ENCODE measurements at places on chromosomes 3 and 15.
A peak's percentile ranks its signal among the peaks of the same experiment; 100 is the strongest.

GRCh38 chr3:85662462-85662861, 703.7 kb downstream of the CADM2 start:
- no peak for DNase-seq

DNA sequence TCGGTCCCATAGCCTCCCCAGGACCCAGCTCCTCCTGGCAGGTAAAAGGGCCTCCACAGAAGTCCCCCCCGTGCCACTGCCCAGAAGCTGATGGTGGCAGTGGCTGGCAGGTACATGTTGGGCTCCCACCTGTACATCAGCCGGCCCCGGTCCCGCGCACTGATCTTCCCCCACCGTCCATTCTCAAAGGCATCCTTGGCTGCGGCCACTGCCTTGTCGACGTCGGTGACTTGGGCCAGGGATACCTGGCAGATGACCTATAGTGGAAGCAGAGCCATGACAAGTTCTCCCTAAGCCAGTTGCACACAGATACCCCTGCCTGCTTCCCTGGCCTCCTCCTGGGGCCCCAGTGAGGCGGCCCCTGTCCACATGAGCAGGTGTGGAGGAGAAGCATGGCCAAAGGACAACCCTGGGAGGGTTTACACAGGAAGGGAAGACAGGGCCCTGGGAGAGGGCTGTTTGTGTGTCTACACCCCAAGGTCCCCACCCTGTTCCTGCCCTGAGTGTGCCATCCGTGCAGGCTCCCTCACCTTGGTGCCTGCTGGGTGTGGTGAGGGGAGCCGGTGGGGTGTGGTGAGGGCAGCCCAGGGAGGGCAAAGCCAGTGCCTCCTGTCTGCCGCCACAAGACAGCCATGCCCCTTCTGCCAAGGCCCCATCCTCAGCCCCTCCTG, 44.8 kb downstream of the ALDH1L1 start:
- DNase-seq, result no peak

- no peak for DNase-seq
Observed at GRCh38 chr15:48803877-48804276, 7.0 kb downstream of the CEP152 start.

DNA sequence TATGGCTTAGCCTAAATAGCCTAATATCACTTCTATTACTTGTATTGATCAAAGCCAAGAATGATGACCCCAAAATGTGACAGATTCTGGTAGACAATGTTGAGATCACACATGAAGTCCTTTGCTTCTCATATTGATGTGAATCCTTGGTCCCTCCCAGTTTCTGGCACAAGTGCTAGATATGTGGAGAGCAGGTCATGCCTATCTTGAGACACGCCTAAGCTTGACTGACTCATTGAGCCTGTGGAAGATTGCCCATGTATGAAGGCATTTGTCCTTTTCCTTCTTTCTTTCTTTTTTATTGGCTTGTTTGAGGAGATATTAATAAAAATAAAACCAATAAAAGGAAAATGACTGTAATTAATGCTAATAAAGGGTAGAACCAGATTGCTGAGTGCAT, 54.0 kb upstream of the TMEM108 start:
- DNase-seq, result no peak

GRCh38 chr3:151722856-151723255, 10.9 kb upstream of the AADACL2 start:
- DNase-seq, result no peak

GRCh38 chr3:124014366-124014942, 22.5 kb upstream of the ROPN1 start:
- DNase-seq, result peak; percentile 17

GRCh38 chr3:72663429-72663828, 184.8 kb downstream of the SHQ1 start:
- DNase-seq, result no peak

- DNase-seq, result no peak
Observed at GRCh38 chr3:71972031-71972430, 187.1 kb upstream of the PROK2 start.

GRCh38 chr3:53168175-53168923, 7.3 kb downstream of the PRKCD start:
- DNase-seq, result no peak

DNA sequence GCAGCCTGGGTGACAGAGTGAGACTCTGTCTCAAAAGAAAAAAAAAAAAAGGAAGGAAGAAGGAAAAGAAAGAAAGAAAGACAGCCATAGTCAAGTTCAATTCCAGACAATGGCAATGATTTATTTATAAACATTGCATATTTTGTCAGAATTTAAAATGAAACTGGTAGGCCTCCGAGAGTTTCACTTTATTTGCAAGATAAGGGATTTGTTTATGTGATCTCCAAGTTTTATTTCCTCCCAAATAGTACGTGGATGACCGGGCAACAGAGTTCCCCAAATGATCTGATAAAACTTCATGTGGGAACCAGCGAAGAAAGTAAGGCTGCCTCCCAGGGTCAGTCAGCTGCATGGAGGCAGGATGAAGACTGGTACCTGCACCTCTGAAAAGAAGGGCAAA, 28.6 kb upstream of the MOBP start:
- DNase-seq, result no peak

GRCh38 chr3:124489506-124489905, 240.7 kb upstream of the UMPS start:
- DNase-seq, result no peak

DNA sequence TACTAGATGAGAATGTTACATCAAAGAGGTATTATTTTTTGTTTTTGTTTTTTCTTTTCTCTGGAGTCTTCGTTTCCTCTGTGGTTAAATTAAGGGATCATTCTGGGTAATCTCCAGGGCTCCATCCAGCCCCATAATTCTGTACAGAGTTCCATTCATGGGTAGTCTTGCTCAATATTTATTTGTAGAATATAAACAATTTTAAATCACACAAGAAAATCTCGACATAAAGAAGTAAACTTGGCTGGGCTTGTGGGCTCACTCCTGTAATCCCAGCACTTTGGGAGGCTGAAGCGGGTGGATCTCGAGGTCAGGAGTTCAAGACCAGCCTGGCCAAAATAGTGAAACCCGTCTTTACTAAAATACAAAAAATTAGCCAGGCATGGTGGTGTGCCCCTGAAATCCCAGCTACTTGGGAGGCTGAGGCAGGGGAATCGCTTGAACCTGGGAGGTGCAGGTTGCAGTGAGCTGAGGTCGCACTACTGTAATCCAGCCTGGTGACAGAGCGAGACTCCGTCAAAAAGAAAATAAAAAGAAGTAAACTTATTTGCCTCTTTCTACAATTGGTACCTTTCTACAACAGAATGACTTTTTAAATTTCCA, 166.8 kb upstream of the TGFBR2 start:
- no peak for DNase-seq

GRCh38 chr3:54731732-54732445, 196.0 kb downstream of the LRTM1 start:
- no peak for DNase-seq

GRCh38 chr3:16239780-16240179, 25.0 kb downstream of the DPH3 start:
- DNase-seq, result no peak

DNA sequence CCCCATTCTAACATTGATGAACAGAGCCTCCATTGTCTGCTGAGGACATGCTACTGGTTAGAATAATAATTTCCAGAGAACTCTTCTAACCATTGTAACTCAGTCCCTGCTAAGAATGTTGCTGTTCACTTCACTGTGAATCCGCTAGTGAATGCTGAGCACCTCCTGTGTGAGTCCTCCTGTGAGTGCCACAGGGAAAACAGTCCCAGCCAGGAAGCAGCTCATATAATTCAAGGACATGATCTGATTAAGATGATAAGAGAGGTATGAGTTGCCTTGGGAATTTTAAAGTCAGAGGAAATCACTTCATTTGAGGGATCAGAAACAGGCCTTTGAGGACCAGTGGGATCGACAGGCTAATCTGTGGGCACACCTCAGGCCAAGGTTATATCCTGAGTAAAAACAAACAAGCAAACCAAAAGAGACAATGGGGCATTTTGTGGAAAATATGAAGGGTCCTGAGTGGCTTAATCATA, 33.9 kb upstream of the GPR160 start:
- DNase-seq, result no peak

GRCh38 chr15:22811640-22812039, 25.2 kb downstream of the NIPA1 start:
- peak; percentile 20 for DNase-seq

- peak; percentile 35 for DNase-seq
Observed at GRCh38 chr3:55017876-55018275, 90.0 kb upstream of the LRTM1 start.

DNA sequence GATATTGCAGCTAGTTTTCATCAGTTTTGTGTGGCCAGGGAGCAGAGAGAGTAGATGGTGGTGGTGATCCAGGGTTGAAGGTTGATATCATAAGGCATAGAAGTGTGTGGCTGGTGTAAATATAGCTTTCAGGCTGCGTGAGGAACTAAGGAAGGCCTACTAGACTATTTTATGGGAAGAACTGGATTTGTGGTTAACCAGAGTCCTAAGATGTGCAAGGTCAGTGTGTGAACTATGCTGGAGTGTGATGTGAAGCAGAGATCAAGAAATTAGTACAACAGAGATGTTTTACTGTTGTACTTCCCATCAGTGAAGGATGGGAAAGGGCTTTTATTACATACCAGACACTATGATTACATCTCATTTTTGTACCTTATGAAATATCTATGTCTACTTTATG, 41.5 kb downstream of the MAPK6 start:
- no peak for DNase-seq

DNA sequence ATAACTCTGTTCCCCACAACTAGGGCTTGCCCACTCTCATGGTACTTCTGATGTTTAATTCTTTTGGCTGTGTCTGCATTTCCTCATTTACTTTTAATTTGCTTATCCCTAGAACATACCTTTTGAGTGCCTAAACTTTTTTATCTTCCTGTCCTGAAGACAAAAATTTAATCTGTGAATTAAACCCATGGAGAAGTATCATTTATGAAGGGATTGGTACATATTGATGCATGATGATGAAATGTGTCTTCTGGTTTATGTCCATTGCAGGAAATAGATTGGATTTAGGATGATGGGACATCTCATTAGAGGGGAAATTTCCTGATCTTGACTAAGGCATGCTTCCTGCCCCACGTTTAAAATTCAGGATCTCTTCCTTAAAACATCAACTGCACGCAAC, 109.5 kb downstream of the PGPEP1L start:
- no peak for DNase-seq

GRCh38 chr3:17670749-17671148, 71.7 kb downstream of the TBC1D5 start:
- peak; percentile 5 for DNase-seq

GRCh38 chr15:94701281-94701985, 470.1 kb downstream of the MCTP2 start:
- DNase-seq, result no peak

DNA sequence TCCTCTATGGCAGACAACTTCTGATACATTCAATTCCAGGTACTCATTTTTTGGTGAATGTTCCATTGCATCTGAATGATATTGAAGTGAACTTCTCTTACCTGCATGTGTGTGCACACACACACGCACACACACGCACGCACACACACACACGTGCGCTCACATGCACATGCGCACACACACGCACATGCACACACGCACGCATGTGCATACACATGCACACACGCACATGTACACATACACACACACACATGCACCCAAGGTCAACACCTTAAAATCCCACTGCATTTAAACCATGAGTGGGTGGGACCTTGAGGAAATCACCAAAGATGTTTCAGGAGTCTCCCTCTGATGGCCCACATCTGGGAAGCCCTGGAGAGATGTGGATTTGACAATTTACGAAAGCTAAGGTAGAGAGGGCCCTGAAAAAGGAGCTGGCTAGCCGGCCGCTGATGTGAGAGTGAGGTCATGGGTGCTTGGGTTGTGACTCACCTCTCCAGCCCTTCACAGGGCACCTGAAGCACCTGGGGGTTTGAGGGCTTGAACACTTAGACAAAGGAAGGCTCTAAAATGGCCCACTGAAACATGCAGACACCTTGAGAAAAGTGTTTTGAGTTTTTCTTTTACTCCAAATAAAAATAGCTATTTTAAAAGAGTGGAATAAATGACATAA, 269.1 kb upstream of the LRRFIP2 start:
- DNase-seq, result no peak

- no peak for DNase-seq
Observed at GRCh38 chr3:151751161-151751560, 17.4 kb downstream of the AADACL2 start.

DNA sequence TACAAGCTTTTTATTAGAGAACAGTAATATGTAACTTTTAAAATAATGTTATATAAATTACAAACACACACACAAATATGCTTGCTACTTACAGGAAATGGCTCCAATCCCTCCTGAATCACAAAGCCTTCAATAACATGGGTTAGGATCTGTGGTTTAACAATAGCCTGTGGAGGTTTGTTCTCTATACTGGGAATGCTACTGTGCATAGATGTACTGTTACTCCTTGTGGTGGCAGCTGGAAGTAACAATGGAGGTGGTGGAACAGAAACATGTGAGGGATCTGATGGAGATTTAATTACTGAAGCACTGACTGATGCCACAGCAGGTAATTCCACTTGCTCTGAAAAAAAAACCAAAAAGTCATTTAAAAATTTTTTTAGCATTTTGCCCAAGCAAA, 64.4 kb downstream of the PHC3 start:
- peak; percentile 11 for DNase-seq

DNA sequence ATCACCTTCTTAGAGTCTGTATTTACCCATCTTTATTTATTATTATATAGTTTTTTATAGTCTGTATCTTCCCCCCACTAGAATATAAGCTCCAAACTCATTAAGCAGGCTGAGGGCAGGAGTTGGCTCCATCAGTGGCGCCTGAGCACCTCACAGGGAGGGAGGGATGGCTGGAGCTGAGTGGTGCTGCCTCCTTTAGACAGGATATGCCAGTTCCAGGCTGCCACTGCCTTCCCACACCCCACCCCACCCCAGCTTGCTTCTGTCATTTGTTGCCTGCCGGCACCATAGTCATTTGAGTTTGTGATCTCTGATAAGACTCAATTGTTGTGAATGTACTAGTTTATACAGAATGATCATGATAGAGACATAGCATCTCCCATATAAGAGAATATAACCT, 85.5 kb downstream of the KLHL25 start:
- DNase-seq, result no peak

DNA sequence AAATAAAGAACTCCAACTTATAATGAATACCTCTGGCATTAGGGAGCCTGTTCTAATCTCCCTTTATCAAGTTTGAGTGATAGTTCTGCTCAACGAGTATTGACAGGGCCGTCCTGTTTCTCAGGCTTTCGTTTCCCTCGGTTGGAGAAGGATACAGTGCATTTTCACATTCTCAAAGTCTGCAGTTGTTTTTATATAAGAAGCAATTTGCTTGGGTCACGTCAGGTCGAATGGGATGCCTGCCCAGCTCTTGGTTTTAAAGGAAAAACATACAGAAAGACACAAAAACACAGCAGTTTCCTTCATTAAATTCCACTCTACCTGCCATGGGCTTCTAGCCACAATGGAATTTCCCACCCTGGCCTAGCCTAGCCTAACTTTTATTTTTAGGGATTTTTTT, 366.3 kb downstream of the TIGIT start:
- peak; percentile 92 for DNase-seq

DNA sequence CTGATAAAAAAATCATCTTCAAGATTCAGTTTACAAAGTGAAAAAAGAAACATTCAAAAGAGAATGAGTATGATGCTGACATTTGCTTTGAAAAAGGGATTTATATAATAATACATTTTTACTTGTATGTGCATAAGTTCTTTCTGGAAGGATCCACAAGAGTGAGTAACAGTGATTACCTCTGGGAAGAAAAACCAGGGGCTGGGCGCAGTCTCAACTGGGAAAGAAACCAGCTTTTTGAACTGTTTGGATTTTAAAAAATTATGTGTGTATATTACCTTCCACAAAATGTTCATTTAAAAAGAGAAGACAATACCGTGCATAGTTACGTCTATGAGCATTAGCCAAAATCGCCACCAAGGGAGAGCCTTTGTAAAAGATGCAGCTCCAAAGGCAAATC, 1.3 kb downstream of the CLEC3B start:
- DNase-seq, result no peak
